GM23338 (cell line): ENCODE measurements at places on chromosomes 13 and 19. TPM values are rescaled to one million over a fixed set of nuclear protein-coding genes. Genes with fewer than 3 reads are reported as not detected.
A peak's percentile ranks its signal among the peaks of the same experiment; 100 is the strongest.

PLEKHF1 gene
- 16.0 and 25.1 TPM in 2 replicates for total RNA-seq

LRRC8E gene
- 4.5 and 4.8 TPM in 2 replicates for total RNA-seq

GRCh38 chr13:112854321-112854720 is 114.7 kb upstream of the MCF2L start:
- no peak for DNase-seq

GRCh38 chr19:16714702-16715287 is 4.9 kb upstream of the NWD1 start:
- peak; percentile 76 for DNase-seq

DNA sequence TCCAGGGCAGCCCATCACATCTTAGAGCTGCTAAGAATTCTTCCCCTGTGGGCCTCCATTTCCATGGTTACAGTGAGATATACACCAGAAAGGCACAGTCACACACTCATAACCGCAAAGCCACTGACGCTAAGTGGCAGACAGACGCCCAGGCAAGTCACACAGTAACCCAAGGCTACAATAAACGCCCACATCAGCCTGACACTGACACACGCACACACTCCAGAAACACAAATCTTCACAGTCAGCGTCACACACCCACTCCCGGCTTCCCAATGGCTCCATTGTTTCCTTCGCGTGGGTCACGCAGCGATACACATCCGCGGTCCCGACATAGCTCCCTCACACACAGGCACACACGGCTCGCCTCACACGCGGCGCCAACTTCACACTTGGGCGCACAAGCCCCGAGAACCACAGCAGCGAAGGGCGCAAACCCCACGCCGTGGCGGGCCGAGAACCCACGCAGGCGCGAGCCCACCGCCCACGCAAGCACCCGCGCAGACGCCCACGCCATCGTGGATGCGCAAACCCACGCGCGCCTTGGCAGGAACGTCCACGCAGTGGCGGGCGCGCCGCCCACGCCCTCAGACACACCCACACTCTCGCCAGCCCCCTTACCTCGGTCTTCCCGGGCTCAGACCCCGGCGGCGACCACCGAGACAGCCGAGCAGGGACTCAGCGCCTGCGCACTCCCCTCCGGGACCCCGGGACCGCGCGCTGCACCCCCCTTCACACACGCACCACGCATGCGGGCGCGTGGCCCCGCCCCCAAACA is at the start of gene ZNF667:
TSS of gene ZNF667 (minus strand) at position 695 of the 778 bp plus-strand sequence. CDS start 14,975 bp downstream, outside the sequence.
- DNase-seq: peak; percentile 4

DNA sequence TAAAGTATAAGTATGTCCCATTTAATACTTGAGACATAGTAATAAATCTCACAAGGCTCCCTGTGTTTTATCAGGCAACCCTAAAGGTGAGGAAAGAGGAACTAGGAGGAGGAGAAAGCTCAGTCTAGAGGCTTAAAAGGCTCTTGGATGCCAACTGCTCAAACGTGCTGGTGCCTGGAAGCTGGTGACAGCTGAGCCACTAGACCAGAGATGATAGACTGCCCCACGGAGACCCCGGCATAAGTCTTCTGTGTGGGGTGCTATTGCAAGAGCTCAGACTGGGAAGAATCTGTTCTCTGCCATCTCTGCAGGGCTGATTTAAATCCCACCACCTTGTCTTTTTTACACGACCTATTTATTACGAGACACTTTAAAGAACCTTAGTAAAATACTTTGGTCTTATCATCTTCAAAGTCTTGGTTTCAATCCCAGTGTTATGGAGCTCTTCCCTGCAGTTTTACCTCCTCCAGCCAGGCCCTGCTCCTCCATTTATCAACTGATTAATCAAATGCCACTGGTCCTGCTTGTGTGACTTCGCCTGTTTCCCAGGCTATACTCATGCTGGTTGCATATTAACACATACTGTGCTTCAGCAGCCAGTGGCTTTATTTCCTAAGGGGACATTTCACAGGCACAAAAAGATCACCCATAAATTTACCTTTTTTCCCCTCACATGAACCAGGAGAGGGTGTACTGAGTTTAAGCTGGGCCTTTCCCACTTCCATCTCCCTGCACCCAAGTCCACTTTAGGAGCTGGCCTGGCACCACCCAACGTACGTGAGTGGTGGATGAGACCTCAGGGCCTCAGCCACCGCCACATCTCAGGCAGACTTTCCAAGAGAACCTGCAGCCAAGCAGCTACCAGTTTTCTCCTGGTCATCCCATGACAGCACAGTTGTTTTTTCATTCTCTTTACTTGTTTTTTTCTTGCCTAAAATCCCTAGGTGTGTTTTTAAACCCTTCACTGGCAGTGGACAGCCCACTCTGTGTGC is 7.8 kb upstream of the ATP12A start:
- no peak for DNase-seq

DNA sequence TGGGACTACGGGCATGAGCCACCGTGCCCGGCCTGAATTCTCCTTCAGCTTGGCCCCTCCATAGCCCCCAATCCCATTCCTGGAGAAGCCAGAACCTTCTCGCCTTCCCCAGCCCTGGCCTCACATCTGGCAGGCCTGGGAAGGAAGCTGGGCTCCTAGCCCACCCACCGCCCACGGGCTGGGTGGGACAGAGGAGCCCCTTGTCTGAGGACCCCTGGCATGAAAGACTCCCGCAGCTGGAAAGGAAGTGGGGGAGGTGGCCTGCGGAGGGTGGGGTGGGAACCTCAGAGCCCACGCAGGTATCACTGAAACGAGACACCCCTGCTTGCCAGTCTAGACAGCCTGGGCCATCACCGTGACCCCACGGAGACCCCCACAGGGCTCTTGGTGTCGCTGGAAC is 7.7 kb upstream of the NANOS3 start:
- DNase-seq: no peak

DNA sequence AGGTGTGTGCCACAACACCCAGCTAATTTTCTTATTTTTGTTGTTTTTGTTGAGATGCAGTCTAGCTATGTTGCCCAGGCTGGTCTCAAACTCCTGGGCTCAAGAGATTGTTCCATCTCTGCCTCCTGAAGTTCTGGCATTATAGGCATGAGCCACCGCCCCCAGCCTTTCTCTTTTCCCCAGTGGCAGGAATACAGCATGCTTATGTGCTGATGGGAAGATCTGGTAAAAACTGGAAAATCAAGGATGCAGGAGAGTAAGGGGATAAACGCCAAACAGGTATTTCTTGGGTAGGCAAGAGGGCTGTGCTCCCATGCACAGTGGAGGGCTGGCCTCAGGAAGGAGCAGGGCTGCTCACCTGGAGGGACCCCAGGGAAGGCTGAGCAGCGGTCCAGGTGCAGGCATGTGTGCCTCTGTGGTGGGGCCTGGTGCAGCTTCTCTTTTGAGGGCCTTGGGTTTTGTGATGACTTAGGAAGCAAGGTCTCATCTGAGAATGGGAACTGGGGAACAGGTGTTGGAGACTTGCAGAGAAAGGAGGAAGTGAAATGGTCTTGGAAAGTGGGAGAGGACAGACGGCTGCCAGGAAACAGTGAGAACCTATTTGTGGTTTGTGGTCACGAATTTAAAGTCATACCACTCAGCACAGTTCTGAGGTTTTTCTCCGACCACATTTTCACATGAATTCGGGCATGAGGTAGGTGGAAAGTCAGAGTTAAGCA is 106.5 kb downstream of the TEX26 start:
- DNase-seq: no peak

DNA sequence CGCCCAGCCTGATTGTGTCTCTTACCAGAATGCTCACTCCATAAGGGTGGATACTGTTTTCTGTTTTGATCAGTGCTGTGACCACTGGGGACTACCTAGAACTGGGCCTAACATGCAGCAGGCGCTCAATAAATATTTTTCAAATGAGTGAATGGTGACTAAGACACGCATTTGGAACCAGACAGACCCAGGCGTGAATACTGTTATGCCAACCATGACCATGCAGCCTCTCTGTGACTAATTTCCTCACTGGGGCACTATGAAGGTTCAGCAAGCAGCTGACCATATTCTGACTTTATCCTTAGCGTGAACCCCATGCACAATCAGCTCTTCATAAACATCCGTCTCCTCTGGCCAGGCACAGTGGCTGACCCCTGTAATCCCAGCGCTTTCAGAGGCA is 13.0 kb upstream of the SPC24 start:
- no peak for DNase-seq

DNA sequence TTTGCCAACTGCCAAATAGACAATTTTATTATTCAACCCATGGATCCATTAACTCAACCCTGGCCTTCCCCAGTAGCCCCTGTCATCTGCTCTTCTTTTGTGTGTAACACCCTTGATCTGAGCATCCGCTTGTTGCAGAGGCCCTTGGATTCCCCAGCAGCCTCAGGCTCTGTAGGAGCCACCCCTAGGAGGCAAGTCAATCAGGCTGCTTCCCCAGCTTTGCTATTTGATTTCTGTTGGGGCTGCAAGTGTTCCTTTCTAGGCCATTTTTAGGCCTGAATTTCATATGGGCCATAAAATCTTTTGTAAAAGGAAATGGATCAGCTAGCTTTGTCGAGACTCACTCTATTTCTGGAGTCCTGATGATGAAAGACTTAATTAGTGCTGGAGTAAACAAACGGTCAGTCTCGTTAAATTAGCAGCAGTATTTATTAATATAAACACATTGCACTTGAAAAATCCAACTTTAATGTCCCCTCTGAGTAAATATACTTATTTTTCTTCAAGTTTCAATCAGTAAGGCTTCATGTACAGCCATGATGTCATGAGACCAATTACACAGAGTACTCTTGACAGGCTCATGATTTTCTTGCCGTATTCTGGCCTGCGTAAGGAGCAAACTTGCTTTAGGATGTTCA is 105.3 kb downstream of the RGCC start:
- DNase-seq: no peak

GRCh38 chr19:27993619-27994570 is 1219.1 kb downstream of the UQCRFS1 start:
- DNase-seq: no peak
